ENCODE measurements at places on chromosomes 4 and X.

DNA sequence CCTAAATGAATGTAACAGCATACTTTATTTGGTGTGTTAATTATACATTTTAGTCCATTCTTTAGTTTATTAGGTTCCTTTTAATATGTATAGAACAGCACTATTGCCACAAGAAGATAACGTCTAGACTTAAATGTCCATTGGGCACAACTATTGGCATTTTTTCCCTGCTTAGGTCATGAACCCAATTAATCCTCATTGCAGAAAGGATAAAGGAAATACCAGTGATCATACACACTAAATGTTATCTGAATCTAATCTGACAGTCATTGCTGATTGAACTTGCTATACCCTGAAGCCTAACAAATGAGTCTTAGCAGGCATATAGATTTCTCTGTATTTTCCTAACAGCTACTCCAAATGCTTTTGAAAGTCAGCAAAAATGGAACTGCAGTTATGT, 2250.0 kb upstream of the AGA start:
- DNase-seq = no peak

DNA sequence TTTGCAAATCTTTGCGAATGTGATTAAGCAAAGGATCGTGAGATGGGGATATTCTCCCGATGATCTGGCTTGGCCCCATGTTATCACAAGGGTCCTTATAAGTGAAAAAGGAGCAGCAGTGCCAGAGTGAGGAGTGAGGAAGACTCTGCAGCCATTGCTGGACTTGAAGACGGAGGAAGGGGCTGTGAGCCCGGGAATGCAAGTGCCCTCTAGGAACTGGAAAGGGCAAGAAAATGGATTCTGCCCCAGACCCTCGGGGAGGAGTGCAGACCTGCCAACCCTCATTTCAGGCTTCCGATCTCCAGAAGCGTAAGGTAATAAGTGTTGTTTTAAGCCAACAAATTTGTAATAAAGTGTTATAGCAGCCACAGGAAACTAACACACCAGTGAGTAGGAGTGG, 76.3 kb downstream of the EVC start:
- DNase-seq = no peak

DNA sequence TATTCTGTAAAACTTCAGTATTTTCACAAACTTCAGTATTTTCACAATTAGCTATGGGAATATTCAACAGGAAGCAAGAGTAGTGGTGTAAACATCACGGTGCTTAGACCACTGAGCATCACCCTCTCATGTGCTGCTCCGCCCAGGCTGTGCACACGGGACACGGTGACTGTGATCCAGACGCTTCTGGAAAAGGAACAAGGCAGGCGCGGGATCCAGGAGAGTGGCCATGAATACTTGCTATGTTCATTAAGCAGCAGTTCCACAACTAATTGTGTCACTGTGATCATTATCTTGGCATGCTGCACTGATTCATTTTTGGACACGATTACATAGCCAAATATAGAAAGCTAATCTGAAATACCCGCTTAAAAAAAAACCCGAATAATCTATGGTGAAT, 19.6 kb upstream of the FAT1 start:
- no peak for DNase-seq

- no peak for DNase-seq
These were observed 7.1 kb downstream of the HAND2 start for GRCh38 chr4:173522951-173523395.

DNA sequence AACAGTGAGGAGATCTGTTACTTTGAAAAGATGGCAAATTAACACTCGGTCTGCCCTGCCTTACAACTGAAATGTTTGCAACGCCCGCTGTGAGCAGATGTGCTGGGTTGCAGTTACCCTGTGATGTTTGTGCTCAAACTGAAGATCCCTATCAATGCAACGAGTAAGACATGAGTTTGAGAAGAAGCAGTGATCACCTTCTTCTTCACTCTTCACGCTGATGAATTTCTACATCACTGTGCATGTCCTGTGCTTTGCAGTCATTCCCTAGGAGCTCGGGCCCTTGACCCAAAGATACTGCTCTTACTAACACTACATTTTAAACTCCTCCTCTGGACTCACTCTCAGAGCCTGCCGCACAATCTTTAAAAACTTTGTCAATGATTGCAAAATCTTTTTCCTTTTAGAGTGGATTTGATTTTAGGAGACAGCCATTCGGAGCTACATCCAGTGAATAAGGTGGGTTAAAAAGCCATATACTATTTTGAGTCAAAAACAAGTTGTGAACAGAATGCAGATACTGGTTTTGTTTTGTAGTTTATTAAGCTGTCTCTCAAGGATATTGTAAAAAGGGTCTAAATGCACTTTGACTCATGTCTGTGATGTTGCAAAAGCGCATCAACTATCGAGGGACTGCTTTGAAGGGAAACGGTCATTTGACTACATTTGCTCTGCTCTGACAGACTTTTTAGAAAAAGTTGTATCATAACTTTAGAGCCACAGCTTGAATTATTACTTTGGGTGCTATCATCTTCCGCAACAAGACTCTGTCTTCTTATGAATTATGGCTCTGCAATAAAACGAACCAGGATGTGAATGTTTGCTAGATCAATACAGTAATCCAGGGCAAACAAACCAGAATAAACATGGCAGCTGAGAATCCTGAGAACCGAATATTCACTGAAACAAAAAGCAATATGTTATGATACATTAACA, 5.7 kb upstream of the RHOH start:
- no peak for DNase-seq

DNA sequence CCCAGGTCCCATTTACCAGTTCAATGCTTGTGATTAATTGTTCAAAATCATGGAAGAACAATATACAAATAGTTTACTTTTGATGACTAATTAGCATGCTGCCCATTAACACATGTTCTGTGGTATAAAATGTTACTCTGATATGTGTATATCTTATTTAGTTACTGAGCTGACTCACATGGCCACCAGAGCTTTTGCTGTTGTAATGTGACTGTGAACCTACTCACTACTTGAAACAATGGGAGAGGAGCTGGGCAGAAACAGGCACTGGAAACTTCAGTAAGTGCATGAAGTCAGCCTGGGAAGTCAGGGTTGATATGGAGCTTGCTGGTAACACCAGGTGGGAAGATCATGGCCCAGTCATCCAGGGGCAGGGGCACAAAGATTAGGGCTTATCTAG, 72.7 kb upstream of the MAD2L1 start:
- no peak for DNase-seq

- no peak for DNase-seq
These were observed 4.7 kb downstream of the SRPX2 start for GRCh38 chrX:100648458-100649417.

DNA sequence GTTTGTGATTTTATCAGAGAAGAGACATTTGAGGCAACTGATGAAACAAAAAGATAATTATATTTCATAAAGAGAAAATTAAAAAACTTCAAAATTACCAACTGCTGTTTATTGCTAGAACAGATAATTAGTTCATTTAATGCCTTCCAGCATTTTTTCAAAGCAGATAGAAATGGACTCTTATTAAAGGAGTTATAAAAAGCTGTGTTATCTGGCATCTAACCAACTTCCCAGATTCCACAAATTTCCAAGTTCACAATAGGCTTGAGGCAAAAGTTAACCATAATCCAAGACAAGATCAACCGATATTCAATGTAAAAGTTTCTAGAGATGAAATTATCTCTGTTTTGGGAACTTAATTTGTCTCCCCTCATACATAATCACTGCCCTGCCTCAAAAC, 152.4 kb downstream of the TSPAN5 start:
- DNase-seq = no peak

DNA sequence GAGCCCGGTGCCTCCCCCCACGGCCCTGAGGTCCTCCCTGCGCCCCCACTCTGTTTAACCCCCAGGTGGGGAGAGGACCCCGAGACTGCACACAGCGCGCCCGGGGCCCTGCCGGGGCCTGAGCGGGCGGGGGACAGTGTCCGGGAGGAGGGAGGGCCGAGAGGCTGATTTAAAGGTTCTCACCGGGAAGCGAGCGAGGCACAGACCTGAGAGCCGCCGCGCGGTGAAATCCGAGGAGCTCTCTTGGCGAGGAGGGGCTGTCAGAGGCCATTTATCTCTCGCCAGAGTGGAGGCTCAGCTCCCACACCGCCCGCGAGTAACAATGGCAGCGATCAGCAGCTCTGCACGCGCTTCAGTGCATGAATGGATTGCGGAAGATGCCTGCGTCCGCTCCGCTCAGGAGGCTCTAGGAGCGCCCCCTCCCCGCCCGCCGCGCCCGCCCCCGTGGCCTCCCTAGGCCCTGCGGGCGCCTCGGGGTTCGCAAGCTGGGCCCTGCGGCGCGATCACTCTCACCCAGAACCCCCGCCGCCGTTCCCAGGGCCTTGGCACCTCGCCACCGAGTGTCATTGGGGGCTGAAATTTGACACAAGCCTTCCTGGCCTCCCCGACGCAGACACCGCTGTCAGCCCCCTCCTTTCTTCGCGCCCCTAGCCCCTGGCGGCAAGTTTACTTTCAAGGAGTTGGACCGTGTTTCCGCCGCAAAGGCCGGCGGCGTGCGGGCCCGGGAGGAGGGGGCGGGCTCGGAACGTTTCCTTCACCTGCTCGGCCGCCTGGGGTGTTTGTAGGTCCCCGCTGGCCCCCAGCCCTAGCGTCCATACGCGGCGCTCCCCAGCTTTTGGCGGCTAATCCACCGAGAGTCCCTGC, 48.7 kb upstream of the BCOR start:
- no peak for DNase-seq

DNA sequence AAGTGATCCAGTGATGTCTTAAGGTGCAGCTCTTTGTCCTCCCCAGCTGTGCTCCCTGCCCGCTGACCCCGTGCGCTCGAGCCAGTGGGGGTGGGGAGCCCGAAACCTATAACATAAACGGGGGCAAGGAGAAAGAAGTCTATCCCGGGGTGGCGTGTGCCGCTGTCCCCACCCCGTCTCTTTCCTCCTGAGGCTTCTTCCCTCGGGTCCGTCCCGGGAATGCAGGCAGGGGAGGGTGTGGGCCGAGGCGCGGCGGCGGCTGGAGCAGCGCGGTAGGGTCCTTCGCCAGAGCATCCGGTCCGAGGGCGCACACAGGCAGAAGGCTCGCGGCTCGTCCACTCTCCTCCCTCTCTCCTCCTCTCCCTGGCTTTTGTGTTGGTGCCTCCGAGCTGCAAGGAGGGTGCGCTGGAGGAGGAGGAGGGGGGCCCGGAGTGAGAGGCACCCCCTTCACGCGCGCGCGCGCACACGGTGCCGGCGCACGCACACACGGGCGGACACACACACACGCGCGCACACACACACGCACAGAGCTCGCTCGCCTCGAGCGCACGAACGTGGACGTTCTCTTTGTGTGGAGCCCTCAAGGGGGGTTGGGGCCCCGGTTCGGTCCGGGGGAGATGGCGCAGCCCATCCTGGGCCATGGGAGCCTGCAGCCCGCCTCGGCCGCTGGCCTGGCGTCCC, at the start of gene RAB33A:
TSS of gene RAB33A (plus strand) at position 517 of the 681 bp plus-strand sequence. CDS start at position 618, 101 bp downstream.
- peak; percentile 29 for DNase-seq

DNA sequence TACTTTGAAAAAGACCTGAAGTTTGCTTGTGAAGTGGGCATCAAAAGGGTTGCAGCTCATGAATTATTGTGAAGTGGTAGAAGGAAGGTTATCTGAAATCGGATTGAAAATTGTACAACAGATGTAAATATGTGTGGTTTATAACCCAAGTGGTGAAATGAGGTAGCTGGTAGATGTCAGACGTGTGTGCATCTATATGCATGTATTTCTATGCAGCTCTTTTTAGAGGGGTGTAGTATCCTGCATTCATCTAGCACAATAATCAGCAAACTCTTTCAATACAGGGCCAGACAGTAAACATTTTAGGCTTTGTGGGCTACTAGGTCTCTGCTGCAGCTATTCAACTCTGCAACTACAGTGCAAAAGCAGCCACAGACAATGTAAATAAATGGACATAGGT, 9.4 kb downstream of the ATRX start:
- DNase-seq = no peak

GRCh38 chr4:2284161-2284933, 22.4 kb upstream of the MXD4 start:
- no peak for DNase-seq

GRCh38 chr4:99824070-99824599, 7.5 kb downstream of the DAPP1 start:
- DNase-seq = no peak

GRCh38 chrX:138648568-138648967, 62.9 kb downstream of the FGF13 start:
- DNase-seq = no peak

- DNase-seq = no peak
These were observed 45.2 kb downstream of the SLC4A4 start for GRCh38 chr4:71383984-71384383.

- no peak for DNase-seq
These were observed 17.2 kb downstream of the SLC39A8 start for GRCh38 chr4:102328045-102328444.

DNA sequence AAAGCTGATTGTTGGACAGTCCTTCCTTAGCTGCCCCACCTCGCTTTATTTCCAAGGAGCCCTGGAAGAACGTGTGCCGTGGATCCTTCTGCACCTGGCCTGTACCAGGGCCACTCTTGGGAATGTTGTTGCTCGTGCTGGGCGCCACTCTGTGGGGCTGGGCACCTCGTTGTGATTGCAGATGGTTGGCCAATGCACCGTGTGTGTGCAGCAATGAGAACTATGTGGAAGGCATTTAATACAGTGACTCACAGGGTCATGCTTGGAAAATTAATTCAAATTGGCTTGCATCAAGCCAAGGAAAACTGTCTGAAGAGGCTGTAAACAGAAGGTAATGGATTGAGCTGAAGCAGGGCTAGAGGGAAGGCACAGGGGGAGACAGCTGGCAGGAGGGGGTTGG, 37.0 kb upstream of the CD99L2 start:
- no peak for DNase-seq

DNA sequence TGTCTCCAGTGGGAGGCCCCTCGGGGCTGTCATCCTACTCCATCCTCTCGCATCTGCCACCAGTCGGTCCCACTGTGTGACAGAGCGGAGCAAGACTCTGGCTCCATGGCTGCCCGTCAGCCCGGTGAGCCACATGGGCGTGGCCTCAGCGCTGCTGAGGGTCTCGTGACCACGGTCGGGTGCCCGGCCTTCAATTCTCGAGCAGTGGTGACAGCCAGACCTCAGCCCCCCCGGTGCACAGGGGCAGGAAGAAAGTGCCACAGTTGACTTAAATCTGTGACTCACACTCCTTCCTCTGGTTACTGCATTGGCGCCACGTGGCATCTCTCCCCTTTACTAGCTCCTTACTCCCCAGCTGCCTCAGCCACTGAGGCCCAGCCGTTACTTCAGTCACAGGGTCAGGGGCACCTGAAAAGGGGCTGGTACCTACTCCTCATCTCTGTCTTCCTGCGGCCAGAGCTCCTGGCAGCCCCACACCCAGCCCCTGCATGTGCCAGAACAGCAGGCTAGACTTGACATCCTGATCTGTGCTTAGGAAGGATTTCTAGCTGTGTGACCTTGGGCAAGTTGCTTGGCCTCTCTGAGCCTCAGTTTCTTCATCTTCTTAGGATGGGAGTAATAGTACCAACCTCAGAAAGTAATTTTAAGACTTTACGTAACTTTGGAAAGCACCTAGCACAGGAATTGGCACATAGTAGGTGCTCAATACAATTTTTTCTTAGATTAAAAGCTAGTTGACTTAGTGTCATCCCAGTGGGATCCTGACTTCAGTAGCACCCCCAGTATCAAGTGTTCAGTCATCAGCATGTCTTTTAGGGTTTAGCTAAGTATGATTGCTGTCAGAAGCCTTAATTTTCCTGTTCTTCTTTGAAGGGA, 66.1 kb downstream of the TNIP2 start:
- DNase-seq = no peak

GRCh38 chr4:17085416-17085815, 187.0 kb upstream of the LDB2 start:
- no peak for DNase-seq

- no peak for DNase-seq
These were observed 188.6 kb upstream of the CPXCR1 start for GRCh38 chrX:88558421-88558820.

Measured in effector CD4-positive, alpha-beta T cell (primary cell).